ENCODE measurements at places on chromosomes 6 and 20. TPM values are rescaled to one million over a fixed set of nuclear protein-coding genes. Genes with fewer than 3 reads are reported as not detected.

GRCh38 chr20:24649787-24650490, 180.5 kb downstream of the SYNDIG1 start:
- DNase-seq: peak; percentile 90

DNA sequence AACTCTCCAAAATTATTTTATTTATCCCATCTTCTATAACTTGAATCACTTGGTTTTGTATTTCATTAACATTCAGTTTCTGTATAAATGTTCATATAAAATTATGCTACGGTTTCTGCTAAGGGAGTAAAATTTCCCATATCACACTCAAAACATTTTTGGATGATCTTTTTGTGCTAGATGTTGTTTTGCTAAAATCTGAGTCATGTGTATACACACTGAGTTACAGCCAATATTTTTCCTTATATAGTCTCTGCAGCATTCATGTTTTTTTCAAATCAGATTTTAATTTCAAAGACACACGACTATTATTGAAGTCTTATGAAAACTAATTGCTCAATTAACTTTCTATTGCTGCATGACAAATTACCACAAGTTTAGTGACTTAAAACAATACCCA, 54.3 kb upstream of the SLC2A12 start:
- DNase-seq: no peak

DNA sequence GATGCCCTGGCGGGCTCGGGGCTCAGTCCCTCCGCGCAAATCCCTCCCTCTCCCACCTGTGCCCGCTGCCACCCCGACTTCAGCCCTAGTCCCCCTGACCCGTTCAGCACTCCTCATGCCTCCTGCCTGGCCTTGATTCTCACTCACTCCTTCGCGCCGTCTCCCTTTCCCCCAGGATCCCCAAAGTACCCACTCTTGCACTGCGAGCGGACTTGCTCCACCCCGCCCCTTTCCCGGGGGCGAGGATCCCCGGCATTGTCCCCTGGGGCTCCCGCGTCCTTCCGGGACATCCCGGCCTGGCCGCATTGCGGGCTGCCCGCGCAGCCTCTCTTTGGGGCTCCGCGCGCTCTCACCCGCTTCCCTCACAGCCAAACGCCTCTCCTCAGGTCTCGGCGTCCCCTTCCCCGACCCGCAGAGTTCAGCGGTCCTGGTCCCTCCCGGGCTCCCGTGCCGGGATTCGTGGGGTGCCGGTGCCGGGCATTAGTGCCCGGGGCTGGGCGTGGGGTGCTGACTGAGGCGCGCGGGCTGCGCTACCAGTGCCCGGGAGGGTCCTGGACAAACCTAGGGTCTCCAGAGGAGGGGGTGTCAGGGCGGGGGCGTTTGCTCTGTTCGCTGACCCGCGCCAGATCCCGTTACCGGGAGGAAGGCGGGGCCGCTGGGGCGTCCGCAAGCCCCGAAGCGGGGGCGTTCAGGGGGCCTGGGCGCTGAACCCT, 45.5 kb upstream of the SUPT3H start:
- peak; percentile 48 for DNase-seq

GRCh38 chr20:15252304-15252703, 914.9 kb upstream of the FLRT3 start:
- DNase-seq: no peak

GRCh38 chr6:25874822-25875562, 949 bp upstream of the SLC17A3 start:
- no peak for DNase-seq

- no peak for DNase-seq
These were observed 402.2 kb downstream of the GJA1 start for GRCh38 chr6:121837545-121838229.

DNA sequence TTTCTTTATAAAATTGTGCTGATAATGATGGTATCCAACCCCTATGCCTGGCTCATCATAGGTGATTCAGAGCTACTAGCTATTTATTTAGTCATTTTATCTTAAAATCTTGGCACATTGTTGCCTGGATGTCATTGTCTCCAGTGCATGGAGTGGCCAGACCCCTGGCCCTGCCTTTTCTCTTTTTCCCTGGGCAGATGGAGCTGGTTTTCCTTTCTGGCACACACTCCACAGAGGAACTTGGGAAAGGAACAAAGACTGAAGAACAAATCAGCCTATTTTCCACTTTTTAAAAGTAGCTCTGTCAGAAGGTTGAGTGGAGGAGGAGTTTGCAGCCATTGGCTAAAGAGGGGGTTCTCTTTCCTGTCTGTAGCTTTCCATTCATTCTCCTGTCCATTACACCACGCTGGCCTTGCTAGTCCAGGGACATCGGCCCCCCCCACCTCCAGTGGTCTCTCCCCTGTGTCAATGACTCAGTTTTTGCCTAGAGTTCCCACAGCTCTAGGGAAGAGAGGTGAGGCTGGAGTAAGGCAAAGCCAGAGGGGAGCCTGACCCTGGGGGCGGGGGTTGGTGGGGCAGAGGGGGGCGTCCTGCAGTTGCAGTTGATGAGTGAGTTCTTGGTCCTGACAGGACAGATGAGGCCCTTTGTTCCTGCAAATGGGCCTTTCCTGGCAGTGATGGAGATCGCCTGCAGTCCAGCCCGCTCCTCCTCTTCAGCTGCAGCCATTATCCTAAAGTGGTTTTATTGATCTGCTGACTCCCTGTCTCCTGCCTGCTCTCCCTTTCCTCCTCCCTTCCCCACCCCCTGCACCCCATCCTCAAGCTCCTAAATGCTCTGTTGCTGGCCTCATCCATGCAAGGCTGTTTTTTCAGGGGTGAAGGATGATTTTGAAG, 774.5 kb downstream of the DHX35 start:
- DNase-seq: peak; percentile 27

DNA sequence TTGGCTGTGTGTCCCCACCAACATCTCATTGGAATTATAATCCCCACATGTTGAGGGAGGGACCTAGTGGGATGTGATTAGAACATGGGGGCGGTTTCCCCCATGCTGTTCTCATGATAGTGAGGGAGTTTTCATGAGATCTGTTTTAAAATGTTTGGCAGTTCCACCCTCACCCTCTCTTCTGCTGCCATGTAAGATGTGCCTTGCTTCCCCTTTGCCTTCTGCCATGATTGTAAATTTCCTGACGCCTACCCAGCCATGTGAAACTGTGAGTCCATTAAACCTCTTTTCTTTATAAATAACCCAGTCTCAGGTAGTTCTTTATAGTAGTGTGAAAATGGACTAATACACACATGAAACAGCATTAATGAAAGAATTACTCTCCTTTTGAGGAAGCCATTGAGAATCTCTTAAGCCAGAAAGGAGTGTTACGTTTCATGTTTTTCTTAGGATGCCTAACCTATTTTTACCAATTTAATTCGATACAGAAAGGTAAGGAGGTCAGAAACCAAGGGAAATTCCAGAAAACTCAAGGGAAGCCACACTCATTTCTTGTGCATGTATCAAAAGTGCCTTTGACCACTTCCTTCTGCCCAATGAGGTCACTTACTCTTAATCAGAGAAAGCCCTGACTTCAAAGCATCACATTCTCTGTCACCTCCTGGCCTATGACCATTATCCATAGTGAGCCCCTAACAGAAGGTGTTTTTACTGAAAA, 24.7 kb upstream of the HINT3 start:
- peak; percentile 40 for DNase-seq

GRCh38 chr6:19087897-19088296, 700.7 kb downstream of the RNF144B start:
- DNase-seq: no peak

- no peak for DNase-seq
These were observed 267.2 kb upstream of the RNF24 start for GRCh38 chr20:4282550-4282949.

GRCh38 chr6:166516251-166516884, 70.1 kb downstream of the RAMACL start:
- DNase-seq: no peak

DNA sequence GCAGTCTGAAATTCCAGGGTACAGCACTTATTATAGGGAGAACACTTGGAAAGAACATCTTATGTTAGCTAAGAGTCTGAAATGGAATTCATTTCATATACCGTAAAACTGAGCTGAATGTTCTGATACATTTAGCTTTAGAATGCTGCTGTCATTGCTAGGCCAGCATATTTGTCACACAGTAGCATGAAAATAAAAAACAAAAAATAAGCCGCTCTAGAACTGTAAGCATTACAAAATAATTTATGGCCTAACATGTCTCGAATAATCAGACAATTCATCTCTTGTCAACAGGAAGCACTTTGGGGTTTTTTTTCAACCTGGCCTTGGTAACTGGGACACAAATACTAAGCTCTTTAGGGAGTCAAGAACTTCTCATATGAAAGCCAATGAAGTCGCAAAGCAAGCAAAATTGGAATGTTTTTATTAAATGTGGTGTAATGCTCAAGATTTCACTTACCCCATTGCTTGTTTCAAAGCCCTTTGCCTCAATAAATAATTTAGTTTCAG, 115.7 kb downstream of the PHACTR1 start:
- DNase-seq: no peak

GRCh38 chr20:51385646-51386530, 156.6 kb downstream of the NFATC2 start:
- peak; percentile 60 for DNase-seq

GRCh38 chr20:41694796-41695195, 76.6 kb upstream of the CHD6 start:
- DNase-seq: no peak

DNA sequence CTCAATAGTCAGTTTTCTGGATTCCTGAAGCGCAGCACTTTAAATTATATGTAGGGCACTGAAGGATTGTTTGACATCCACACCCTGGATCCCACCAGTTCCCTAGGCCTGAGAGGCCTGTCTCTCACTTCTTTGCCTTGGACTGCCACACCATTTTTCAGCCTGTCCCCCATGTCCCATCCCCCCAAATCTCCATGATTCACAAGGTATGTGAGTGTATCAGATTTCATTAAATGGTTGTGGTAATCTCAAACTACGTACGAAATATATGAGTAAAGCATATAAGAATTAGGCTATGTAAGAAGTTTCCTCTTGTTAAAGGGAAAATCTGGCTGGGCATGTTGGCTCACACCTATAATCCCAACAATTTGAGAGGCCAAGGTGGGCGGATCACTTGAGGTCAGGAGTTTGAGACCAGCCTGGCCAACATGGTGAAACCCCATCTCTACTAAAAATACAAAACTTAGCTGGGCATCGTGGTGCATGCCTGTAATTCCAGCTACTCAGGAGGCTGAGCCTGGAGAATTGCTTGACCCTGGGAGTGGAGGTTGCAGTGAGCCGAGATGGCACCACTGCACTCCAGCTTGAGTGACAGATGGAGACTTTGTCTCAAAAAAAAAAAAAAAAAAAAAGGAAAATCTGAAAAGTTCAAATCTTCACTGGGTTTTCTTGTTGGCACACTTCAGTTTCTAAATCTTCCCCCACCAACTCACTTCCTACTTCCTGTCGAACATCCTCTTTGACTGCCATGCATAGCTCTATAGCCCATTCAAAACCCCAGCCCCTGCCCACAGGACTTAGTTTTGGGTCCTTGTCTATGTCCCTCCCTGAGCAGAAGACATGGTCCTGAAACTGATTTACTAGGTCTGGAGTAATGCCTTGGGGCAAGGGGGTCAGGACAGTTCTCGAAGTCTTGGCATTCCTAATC, 97.3 kb upstream of the SHLD1 start:
- peak; percentile 86 for DNase-seq

- DNase-seq: peak; percentile 47
These were observed 7.9 kb downstream of the PEX6 start for GRCh38 chr6:42970871-42971612.

DNA sequence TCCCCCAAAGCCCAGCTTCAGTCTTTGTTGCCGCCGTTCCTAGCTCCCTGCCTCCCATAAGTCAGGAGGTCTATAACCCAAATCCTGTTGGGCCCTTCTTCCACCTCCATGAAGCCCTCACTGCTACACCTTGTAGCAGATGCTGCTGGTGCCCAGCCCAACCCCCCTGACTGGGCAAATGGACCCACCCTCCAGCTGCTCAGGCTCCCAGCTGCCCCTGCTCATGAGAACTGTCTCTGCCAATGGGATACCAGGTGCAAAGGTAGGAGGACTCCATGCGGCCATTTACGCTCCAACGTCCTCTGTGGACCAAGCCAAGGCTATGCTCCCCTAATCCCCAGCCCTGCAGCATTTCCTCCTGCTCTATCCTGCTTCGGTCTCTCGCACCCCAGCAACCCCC, 71.8 kb downstream of the JPH2 start:
- no peak for DNase-seq

TFAP2C gene
- 104 TPM for total RNA-seq

KIFC1 gene
- 125 TPM for total RNA-seq

TCP11 gene
- not detected for total RNA-seq

GPX5 gene
- not detected for total RNA-seq

MUCL3 gene
- not detected for total RNA-seq

SGK2 gene
- total RNA-seq: not detected

Data from RPMI7951 (cell line).